ENCODE measurements at places on chromosomes 3 and 15.

GRCh38 chr3:125236331-125236903 is 23.9 kb upstream of the SLC12A8 start:
- DNase-seq = no peak

DNA sequence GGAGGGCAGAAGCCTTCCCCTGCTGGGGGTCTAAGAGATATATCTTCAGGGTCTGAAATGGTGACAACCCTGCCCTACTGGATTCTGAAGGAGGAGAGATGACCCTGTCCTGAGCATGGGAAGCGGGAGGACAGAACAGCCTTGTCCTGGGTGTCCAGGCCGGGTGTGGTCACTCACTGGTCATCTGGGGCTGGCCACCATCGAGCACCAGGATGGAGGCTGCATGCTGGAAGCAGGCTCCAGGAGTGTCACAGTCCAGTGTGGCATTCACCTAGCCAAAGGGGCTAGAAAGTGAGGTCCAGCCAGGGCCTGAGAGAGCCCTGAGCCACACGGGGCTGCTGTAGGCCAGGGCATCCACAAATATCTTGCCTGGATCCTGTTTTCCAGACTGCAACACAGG is 5.2 kb downstream of the CDHR4 start:
- DNase-seq = no peak

- no peak for DNase-seq
These were observed 37.6 kb upstream of the DUSP7 start for GRCh38 chr3:52093756-52094545.

- no peak for DNase-seq
These were observed 13.1 kb upstream of the SEC13 start for GRCh38 chr3:10334042-10334441.

DNA sequence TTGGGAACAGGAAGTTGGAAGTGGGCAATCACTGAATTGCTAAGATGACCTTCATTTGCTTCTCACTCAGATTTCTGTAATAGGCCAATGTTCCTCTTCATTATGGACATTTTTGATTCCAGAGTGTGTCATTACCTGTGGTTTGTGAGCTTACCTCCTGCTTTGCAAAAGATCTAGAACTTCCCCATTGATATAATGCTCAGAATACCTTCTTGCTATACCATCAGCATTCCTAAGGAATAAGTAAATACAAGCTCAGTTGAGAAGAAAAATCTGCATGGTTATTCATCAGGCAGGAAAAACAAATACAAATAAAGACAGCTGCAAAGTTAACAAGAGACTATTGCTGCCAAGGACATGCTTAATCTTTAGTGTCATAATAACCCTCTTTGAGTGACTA is 5.6 kb upstream of the RPL14 start:
- DNase-seq = no peak

Data from AML-193 (cell line).